GM03348 (cell line): ENCODE measurements at places on chromosomes 6 and 20.
A peak's percentile ranks its signal among the peaks of the same experiment; 100 is the strongest.

DNA sequence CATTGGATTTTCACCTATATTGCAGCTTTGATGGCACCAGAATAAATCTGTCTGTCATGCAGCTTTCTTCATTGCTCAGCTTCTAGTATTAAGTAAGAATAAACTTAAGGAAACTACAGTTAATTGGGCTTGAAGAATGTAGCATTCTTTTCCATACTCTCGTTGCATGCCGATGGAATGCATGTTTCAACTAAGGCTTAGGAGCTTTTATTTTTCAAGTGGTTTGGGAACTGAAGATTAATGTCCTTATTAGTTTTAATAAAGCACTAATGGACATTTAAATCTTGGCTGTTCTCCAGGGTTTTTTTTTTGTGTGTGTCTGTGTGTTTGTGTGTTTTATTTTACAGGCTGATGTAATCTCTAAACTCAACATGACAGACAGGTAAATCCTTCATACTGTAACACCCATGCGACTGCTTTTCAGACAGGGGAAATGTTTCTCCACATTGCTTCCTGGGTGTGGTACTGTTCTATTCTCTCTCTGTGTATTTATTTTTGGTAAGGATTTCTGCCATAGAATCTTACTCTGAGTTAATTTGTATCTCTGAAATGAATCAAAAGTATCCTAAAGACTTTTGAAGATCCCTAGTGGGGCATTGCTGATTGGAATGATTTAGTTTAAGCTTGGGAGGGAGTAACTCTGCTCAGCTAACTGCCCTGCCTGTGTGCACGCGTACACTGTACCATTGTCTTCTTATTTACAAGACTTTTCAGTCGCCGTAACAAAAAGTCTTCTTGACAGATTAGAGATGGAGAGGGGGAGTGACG lies 38.0 kb downstream of the SLC9A8 start:
- DNase-seq, result no peak

- no peak for DNase-seq
Observed at GRCh38 chr20:44314870-44315269, 3.9 kb upstream of the FITM2 start.

- DNase-seq, result no peak
Observed at GRCh38 chr6:83872386-83873118, 13.1 kb downstream of the CYB5R4 start.

DNA sequence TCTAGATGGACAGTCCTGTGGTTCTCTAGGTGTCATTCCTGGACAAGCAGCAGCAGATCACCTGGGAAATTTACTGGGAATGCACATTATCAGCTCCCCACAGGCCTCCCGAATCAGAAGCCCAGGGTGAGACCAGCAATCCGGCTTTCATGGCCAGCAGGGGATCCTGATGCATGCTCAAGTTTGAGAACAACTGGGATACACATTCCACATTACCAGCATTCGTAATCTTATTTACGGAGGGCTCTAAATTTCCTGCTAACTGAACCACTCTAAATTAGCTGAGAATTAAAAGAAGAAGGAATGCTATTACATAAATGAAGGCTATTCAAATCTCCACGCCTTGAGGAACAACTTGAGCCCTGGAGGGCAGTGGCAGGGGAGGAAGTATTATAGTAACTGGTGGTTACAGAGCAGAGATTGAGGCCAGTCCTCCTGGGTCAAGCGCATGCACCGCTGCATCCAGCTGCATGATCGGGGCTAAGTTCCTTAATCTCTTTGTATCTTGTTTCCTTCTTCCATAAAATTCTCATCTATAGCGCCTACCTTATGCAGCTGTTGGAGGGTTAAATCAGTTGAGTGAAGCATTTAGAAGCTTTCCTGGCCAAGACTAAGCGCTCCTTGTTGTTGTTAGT lies 403.7 kb downstream of the CDH26 start:
- no peak for DNase-seq

DNA sequence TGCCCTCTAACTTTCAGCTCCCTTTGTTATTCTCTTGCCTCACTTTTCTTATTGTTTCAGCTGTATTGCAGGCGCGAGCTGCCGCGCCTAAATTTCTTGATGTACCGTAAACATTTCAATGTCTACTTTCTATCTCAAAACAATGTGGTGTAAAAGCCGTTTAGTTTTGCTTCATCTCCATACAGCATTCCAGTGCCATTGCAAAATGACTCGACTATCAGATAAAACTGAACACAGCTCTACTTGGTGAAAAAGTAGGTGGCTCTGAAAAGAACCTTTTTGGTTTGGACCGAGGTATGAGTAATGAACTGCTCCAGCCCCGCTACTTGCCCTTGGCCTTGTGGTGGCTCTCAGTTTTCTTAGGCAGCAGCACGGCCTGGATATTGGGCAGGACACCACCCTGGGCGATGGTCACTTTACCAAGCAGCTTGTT lies 74.6 kb downstream of the OR2B2 start:
- DNase-seq, result peak; percentile 18

DNA sequence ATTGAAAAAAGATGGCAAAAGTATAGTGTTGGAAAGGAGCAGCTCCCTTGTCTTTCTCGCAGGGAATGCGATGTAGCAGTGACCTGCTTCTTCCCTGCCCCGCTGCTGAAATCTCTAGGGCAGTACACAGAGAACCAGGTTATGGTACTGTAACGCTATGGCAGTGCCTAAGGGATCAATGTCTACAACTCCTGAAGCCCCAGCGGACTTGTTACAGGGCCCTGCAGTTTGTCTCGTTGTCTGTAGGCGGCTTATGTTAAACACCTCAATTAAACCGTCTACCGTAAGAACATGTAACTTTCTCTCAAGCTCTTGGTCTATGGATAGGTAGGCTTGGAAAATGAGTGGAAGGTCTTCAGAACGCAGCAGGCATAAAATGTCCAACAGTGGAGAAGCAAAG lies 44.8 kb upstream of the SLC17A4 start:
- no peak for DNase-seq

GRCh38 chr20:46212876-46213275 lies 94.8 kb downstream of the CD40 start:
- no peak for DNase-seq

DNA sequence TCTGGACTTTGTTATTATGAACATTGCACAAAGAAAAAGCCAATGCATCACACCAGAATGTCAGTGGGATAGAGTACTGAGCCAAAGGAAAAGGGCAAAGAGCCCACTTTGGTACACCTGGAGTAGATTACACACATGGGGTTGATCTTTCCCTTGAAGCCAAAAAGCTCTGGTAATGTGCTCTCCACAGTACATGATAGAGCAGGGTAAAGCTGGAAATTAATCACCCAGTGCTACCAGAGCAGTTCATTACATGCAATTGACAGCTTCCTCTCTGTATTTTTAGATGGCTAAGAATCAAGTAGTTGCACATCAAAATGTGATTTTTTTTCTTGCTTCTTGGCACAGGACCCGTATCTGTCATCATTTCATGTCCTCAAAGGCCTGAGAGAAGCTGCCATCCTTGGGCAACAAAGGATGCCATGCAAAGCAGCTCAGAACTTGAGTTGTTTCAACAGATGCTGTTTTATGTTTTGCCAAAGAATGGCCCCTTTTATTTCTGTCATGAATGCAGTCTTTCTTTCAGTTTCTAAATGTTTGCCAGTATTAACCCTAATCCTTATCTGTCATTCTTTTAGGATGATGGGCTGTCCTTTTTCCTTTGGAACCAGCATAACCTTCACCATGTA lies 88.1 kb downstream of the HDGFL1 start:
- DNase-seq, result no peak

DNA sequence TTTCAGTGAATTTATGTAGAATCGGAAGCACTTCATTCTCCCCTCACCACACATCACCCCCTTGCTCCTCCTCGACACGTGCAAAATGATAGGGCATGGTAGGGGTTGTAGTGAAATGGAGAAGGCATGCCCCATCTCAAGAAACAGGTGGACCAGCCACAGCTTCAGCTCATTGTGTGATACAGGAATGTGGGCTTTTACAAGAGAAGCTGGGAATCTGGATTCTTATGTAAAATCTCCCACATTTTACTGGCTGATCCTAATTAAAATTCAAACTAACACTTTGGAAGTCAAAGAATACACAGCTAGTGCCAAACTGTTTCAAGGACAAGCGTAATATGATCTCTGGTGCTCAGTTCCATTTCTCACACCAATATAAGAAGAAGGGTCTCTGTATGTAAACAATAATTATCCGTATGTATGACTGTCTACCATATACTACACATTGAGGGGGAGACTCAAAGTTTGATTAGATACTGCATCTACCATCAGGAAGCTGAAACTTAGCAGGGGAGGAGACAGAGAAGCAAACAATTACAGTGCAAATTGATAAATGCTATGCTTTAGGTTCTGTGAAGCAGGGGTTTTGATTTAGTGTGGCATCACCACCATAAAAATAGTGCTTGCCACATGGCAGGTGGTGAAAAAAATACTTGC lies 24.3 kb upstream of the KIAA0408 start:
- DNase-seq, result no peak

- DNase-seq, result no peak
Observed at GRCh38 chr6:40346246-40346645, 240.9 kb downstream of the LRFN2 start.

DNA sequence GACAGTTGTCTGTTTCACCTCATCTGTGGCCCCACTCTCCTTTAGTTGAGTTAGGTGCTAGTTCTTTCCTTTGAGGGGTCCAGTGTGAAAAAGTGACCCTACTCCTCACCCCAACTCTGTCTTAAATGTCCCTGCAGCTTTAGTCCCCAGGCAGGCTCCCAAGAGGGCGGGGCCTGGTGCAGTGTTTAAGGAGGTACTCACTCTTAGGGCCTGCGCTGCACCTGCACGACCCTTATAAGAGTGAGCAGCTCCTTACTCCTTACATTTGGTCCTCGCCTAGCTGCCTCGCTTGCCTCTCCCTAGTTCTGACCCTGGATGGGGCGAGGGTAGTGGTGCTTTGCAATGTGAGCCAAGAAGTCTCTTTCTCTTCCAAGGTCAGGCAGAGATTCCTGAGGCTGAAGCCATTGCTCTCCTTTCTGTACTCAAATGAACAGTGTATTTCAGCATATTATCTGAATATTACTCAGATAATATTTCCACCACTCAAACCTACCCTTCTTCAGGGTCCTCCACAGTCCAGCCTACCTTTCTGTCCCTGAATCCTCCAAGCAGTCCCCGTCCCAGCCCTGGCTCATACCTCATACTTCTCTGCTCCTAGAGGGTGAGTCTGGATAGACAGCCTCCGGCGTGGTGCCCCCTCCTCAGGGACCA lies 11.9 kb upstream of the VEGFA start:
- no peak for DNase-seq

DNA sequence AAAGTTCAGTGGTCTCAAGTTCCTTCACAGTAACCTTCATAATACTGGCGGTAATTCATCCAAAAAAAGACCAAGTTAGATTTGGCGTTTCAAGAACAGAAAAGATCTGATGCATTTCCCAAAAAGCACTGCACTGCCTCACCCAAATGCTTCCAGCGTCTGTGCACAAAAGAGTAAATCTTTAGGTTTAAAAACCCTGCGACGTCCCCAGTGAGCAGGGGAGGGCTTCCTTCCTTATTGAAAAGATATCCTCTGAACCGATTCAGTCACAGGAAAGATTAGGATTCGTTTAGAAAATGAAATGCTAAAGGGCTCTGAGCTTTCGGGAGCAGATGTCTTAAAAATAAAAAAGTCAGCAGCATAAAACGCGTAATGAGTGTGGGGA lies 654 bp downstream of the TBC1D7 start:
- DNase-seq, result peak; percentile 13

GRCh38 chr6:14831937-14832336 lies 413.9 kb upstream of the JARID2 start:
- DNase-seq, result no peak

DNA sequence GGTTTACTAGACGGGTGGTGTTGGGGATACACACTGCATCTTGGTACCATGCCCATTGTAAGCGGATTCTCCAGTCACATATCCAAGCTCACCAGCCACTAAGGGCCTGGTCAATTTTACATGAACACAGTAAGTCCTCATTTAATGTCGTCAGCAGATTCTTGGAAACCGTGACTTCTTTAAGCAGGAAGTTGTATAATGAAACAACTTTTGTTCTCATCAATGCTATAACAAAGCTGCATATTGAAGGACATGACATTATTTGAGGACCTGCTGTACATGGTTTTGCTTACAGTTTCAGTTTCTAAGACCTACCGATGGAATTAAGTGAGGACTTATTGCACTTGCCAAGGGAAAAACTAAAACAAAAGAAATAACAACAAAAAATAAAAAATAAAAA lies 295.6 kb downstream of the SYNE1 start:
- no peak for DNase-seq

- peak; percentile 35 for DNase-seq
Observed at GRCh38 chr6:45378334-45378926, 696 bp upstream of the SUPT3H start.

GRCh38 chr6:5191222-5191621 lies 69.5 kb downstream of the LYRM4 start:
- DNase-seq, result no peak

GRCh38 chr20:1184638-1185315 lies at the start of gene TMEM74B:
TMEM74B (minus strand) TSS chr20:1184981; CDS start chr20:1183801, 1,180 bp downstream.
- peak; percentile 28 for DNase-seq

DNA sequence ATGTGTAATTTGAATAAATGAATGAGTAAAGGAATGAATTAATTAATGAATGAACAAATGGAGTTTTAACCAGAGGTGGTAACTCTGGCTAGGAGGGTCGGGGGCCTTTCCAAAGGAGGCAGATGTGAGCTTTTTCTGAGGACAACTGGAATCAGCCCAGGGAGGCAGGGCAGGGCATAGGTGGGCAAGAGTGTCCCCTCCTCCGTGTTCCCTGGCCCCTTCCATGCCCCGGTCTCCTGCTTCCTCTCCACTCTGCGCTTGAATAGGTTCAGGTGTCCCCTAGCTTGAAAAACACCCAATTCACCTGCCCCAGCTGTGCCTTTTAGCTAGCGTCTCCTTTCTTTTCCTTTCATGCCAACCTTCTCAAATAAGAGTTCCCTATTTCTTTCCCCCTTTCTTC lies 473.1 kb downstream of the CDH26 start:
- no peak for DNase-seq

GRCh38 chr6:111207141-111207858 lies 120.0 kb downstream of the SLC16A10 start:
- DNase-seq, result no peak

GRCh38 chr6:132401618-132402285 lies 477 bp upstream of the MOXD1 start:
- DNase-seq, result no peak

DNA sequence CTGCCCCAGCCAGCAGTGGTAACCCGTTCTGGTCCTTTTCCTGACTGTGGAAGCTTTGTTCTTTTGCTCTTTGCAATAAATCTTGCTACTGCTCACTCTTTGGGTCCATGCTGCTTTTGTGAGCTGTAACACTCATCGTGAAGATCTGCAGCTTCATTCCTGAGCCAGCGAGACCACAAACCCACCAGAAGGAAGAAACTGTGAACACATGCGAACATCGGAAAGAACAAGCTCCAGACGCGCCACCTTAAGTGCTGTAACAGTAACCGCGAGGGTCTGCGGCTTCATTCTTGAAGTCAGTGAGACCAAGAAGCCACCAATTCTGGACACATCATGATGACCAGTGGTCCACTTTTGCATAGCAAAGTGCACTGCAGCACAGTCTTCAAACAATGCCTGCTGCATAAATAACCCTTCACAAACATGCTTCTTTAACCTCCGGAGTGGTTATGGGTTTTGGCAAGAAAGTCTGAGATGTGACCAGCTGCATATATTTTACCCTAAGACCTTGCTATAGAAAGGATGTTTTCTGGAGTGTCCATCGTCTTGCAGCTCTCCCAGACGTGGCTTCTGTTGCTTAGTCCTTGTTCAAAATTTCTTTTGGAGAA lies 8.9 kb upstream of the MUC22 start:
- no peak for DNase-seq

- no peak for DNase-seq
Observed at GRCh38 chr20:8631271-8631670, 437.6 kb upstream of the PLCB4 start.
